ENCODE measurements at places on chromosomes 12 and 14. TPM values are rescaled to one million over a fixed set of nuclear protein-coding genes. Genes with fewer than 3 reads are reported as not detected.

- no peak for DNase-seq
Observed at GRCh38 chr14:36394593-36394992, 74.2 kb upstream of the MBIP start.

DNA sequence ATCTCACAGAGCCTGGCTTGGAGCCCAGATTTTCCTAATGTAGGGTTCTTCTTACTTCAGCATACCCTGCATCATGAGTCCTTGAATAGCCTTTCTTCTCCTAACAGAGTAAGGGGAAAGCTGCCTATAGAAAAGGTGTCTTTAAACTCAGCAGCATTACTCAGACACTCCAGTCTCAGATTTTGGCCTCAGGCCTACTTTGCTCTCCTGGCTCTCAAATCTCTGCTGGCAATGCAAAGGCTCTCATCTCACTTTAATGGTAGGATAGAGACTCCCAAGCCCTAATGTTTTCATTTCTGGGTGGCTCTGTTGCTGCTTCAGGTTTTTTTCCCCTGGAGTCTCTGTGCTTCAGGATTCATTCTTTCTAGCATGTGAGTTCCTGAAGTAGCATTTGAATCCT, 9.1 kb upstream of the NKX2-8 start:
- no peak for DNase-seq

- DNase-seq: peak; percentile 26
Observed at GRCh38 chr12:11746024-11746771, 96.7 kb downstream of the ETV6 start.

DNA sequence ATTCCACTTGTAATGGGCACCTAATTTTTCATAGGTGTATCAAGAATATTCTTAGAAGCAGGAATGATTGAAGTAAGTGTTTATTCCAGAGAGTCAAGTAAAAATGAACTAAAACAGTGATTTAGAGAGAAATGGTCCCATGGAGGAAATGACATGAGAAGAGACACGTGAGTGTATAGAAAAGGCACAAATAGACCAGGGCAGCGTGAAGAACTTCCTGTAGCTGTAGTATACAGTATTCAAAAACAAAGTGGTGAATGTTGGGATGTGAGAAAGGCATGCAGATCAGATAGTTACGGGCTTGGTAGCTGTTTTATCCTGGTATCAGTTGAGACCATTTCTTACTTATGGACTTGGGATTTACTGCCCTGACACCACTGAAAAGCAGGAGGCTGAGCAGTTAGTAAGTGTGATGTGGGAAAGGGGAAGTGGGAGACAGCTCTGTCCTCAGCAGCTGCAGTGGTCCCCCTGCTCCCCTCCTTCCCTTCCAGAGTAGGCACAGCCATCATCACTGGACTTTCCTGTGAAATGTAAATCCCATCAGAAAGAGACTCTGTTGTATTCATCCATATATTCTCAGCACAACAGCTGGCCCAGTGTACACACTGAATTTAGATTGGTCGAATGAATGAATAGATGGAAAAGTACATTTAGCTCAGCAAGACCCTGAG, 16.8 kb upstream of the TESPA1 start:
- DNase-seq: no peak

DNA sequence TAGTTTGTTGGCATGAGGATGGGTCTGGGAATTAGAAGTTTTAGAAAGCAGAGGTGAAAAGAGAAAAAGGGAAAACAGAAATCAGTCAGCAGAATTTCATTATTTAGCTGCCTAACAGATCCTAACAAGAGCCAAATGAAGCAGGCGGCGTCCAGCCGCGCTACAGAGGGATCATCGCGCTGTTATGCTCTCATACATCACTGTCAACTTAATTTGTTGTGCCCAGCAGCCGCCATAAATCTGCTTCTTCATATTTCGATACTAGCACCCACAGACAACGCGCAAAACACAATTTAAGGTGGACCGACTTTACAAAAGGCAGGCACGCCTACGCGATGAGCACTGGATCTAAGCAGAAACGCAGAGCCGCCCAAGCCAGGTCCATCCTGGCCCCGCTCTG, 66.7 kb downstream of the SETD3 start:
- no peak for DNase-seq

DNA sequence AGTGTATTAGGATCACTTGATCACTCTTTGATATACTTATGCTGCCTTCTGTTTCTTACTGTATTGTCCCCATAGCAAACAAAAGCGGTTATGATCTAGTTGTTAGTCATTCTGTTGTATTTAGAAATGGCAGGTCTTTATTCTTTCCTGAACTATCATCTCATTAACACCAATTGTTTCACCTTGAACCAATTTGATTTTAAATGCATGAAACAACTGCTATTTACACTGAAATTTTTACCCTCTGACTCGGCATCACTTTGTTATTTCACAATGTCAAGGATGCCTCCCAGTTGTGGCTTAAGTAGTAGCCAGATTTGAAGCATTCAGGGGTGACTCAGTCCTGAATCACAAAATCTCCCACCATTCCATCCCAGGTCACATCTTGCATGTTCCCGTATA, 303.5 kb downstream of the EGLN3 start:
- DNase-seq: peak; percentile 96

- no peak for DNase-seq
Observed at GRCh38 chr12:49548481-49548821, 9.6 kb downstream of the KCNH3 start.

DNA sequence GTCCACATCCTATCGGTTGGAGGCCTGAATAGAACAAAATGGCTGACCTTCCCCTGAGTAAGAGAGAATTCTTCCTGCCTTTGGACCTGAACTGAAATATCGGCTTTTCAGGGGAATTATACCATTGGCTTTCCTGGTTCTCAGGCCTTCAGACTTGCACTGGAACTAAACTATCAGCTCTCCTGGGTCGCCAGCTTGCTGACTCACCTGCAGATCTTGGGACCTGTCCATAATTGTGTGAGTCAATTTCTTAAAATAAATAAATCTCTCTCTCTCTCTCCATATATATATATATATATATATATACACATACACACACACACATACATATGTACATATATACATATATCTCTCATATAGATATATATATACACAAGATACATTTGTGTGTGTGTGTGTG, 41.6 kb downstream of the KCNK10 start:
- peak; percentile 4 for DNase-seq

- DNase-seq: peak; percentile 65
Observed at GRCh38 chr14:96205978-96206360, 1.3 kb downstream of the BDKRB2 start.

DNA sequence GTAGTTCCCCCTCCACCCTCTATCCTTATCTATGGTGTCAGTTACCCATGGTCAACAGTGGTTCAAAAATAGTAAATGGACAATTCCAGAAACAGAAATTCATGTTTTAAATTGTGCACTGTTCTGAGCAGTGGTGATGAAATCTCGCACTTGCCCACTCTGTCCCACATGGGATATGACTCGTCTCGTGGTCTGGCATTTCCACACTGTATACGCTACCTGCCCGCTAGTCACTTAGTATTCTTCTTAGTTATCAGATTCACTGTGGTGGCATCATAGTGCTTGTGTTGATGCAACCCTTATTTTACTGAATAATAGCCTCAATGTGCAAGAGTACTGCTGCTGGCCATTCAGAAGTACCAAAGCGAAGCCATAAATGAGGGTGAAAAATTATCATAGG, 507.0 kb downstream of the SNAPC1 start:
- DNase-seq: no peak

DNA sequence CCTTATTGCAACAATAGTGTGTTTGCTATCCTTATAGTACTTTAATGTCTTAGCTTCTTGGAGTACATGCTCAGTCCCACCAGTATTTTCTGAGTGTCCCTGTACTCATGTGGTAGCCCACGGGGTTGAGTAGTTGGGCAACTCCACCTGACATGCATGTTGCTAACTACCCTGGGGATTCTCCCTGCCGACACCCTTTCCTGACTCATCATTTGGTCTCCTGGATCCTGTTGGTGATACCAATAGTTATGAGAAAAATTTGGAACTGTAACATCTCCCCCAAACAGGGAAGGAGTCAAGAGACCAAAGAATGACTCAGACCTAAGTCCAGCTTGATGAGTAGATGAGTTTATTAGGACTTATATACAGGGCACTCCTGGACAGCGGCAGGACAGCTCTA, 101.6 kb downstream of the BRMS1L start:
- DNase-seq: no peak

GRCh38 chr14:72686101-72686500, 207.8 kb downstream of the DPF3 start:
- DNase-seq: no peak

GRCh38 chr12:89634508-89634907, 74.1 kb downstream of the ATP2B1 start:
- DNase-seq: no peak

DNA sequence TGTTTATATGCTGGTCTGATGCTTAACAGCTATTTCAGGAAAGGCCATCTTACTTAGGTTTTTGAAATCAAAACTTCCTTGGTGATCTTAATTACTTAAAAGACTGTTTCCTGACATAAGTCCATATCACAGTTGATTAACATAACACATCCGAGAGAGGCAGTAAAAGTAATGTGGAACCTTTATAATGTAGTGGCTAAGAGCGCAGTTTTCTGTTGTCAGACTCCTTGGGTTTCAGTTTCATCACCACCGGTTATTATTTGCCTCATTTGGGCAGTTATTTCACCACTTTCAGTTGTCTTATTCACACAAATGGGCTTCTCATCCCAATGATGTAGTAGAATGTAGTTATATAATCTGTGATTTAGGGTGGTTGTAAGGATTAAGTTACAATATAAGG, 30.9 kb downstream of the TBC1D15 start:
- no peak for DNase-seq

GRCh38 chr12:86081843-86082242, 174.3 kb downstream of the MGAT4C start:
- no peak for DNase-seq

DNA sequence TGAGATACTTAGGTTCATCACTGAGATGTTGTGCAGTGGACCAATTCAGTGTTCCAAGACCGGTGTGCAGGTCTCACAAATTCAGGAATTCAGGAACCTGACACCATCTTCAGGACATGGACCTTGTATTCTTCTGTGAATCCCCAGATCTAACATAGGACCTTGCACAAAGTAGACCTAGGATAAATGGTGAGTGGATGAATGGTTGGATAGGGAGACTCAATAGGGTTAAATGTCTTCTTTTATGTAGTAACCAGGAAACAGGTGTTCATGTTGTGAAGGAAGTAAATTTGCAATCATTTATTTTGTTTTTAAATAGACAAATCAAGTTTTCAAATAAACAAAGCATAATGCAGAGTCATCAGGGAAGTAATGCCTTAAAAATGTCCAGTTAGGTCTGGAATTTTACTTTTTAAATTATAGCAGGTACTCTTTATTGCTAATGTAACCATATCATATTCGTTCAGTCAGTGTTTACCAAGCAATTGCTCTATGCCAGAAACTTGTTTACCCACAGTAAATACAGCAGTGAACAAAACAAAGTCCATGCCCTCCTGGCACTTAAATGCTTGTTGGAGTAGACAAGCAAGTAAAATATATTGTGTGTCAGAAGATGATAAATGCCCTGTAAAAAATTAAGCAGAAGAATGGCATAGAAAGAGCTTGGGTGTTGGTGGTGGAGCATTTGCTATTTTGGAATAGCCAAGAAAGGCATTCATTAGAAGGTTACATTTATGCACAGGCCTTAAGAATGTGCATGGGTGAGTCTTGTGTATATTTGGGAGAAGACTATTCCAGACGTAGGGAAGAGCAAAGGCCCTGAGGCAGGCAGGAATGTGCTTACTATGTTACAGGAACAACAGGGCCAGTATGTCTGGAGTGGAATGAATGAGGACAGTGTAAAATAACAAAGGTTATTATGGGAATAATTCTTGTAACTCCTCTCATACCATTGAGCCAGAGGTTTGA, 26.3 kb downstream of the RXYLT1 start:
- no peak for DNase-seq

DNA sequence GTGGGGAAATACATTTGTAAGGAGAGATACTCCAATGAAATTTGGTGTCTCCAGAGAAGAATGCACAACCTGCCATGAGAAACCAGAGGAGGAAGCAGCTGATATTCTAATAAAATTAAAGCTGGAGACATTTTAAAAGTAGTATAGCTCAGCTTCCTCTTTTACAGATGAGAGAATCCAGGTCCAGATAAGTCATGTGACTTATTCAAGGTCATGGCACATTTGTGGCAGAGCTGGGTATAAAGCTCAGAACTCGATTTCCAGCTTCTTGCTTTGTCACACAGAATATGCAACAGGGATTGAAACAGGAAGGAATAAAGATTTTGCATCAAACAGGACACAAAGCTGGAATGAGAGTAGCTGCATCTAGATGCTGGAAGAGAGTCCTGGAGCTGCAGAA, 174.8 kb downstream of the EMP1 start:
- DNase-seq: no peak

DNA sequence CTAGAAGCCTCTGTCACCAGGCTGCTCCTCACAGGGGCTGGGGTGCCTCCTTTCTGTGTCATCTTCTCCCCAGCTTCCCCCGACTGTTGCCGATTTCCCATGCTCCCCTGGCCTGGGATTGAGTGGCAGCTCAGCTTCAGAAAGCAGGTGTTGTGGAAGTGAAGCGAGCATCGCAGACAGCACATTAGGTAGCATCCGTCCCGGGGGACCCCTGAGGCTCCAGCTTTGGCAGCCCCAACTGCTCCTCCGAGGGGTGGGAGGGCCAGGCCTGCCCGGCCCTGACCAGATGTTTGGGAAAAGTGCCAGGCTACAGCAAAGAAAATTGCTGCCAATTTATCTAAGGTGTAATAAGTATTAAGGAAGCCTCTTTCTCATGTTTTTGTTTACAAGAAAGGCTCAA, 1045.6 kb downstream of the BCL11B start:
- DNase-seq: no peak

- peak; percentile 61 for DNase-seq
Observed at GRCh38 chr12:117857632-117858612, 110.9 kb downstream of the KSR2 start.

DNA sequence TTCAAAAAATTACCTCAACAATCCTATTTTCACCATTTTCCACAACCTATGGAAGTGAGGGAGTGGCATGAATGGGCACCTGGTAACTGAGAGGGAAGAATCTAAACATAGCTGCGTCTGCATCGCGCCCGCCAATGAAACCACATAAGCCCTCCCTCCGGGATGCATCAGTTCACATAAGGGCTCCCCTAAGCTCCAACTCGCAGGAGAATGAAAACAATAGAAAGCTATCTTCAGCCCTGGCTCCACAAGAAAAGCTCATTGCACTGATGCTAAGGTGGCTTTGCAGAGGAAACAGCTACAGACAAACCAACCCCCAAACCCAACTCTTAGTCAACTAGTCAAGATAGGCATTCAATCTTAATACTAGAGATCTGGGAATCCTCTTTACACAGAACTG, 173.3 kb downstream of the FOXN3 start:
- no peak for DNase-seq

GRCh38 chr12:88435334-88436076, 144.8 kb downstream of the KITLG start:
- DNase-seq: no peak

- no peak for DNase-seq
Observed at GRCh38 chr14:63240221-63240620, 36.0 kb downstream of the RHOJ start.

OLR1 gene
- 6.3 TPM for total RNA-seq

KLHL28 gene
- 11.9 TPM for total RNA-seq

NEUROD4 gene
- not detected for total RNA-seq

PCNX1 gene
- 32.5 TPM for total RNA-seq

C1QL4 gene
- total RNA-seq: not detected

SCN8A gene
- 13.8 TPM for total RNA-seq

SRRM4 gene
- not detected for total RNA-seq

MYF6 gene
- total RNA-seq: not detected

PKP2 gene
- total RNA-seq: 0.13 TPM

SLC17A8 gene
- not detected for total RNA-seq

GLT8D2 gene
- total RNA-seq: 58.6 TPM

Measured in GM23248 (cell line).